ENCODE measurements at places on chromosomes 5 and 9. TPM values are rescaled to one million over a fixed set of nuclear protein-coding genes. Genes with fewer than 3 reads are reported as not detected.

The SPINK1 gene
- not detected for total RNA-seq

DNA sequence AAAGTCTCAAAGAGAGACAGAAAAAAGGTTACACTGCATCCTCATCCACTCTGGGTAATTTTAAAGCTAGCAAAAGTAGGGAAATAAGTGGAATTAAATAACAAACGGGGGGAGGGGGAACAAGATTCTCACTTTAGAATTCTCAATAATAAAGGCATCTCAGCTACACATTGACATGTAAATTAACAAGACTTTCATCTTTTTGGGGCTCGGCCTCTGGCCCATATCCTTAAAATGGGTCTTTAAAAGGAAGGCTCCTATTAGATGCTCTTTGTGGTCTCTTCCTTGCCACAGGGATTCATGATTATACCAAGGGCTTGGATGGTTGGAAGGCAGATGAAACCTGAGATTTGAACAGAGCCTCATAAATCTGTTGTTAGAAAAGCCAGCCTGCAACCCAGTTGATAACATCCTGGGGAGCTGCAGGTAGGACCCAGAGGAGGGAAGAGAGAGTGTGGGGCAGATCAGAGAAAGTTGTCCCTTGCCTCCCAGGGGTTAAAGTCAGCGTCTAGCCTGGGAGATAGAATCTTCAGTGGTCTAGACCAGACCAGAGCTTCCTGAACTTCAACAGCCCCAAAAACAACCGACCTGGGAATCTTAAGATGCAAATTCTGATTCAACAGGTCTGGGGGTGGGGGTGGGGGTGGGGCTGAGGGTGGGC, 135.9 kb downstream of the GCNT1 start:
- H3K4me1 ChIP-seq: peaks cover 5% of the 10 kb centered on the region
- H3K27me3 ChIP-seq: no peaks in the 10 kb centered on the region
- H3K27ac ChIP-seq: no peak overlapping the region

DNA sequence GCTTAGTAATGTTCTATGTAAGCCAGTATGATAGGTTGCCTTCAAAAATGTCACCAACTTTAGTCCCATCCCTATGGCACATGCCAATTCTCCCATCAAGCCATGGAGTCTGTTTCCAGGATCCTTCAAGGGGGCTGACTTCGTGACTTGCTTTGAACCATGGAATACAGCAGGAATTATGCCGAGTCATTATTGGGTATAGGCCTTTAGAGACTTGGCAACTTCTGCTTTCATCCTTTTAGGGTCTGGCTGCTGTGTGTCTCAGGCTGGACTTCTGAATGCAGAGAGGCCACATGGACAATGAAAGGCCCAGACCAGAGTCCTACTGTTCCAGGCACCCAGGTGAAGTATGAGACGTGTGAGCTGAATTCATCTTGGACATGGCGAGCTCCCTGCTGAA, 109.8 kb downstream of the DENND1A start:
- DNase-seq: no peak
- H3K36me3 ChIP-seq: no peaks in the 10 kb centered on the region
- no peak overlapping the region for H3K27ac ChIP-seq
- H3K4me1 ChIP-seq: no peaks in the 10 kb centered on the region

DNA sequence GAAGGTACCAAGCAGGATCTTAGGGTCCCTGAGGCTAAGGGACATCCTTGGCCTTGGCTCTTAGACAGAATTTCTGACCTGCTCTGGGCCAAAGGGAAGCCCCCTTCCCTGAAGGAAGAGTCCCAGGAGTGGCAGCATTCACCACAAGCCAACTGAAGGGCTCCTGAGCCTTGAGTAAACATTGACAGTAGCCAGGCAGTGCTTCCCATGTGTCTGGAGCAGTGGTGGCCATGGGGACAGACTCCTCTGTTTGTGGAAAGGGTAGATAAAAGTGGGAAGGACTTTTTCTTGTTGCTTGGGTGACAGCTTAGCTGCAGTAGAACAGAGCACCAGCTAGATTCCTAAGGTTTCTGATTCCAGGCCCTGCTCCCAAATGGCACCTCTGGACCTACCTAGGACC, 61.4 kb upstream of the VLDLR start:
- DNase-seq: no peak
- H3K4me1 ChIP-seq: peaks cover 13% of the 10 kb centered on the region
- H3K27ac ChIP-seq: peak overlapping the region; percentile 59

- no peaks in the 10 kb centered on the region for H3K4me1 ChIP-seq
- no peak overlapping the region for H3K27ac ChIP-seq
- DNase-seq: no peak
- H3K36me3 ChIP-seq: no peaks in the 10 kb centered on the region
- H3K4me3 ChIP-seq: no peak overlapping the region
- no peaks in the 10 kb centered on the region for H3K27me3 ChIP-seq
Measured at GRCh38 chr5:35963381-35963843, 25.0 kb upstream of the CAPSL start.

DNA sequence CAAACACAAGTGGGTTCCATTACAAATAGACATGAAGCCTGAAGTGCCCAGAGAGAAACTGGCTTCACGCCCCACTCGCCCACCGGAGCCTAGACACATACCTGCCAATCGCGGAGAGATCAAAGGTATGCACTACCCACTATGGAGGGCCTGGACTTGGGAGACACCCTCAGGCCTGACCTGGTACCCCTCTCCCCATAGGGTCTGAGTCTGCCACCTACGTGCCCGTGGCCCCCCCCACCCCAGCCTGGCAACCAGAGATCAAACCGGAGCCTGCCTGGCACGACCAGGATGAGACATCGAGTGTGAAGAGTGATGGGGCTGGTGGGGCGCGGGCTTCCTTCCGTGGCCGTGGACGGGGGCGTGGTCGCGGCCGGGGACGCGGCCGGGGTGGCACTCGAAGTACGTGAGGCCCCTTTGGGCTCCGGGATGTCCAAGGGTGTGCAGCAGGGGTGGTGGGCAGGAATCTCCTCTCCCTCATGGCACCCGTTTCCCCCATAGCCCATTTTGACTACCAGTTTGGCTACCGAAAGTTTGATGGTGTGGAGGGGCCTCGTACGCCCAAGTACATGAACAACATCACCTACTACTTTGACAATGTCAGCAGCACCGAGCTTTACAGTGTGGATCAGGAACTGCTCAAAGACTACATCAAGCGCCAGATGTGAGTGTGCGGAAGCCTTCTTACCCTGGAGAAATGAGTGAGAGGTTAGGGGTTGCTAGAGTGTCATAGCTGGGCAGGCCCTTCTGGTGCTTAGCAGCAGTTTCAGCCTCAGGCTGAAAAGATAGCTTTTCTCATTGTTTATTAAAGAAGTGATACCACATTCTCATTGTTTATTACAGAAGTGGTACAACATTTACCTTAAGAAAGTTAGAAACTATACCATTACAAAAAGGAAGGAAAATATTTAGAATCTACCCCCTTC, 38.7 kb downstream of the LARP1 start:
- no peak overlapping the region for H3K4me3 ChIP-seq
- no peaks in the 10 kb centered on the region for H3K36me3 ChIP-seq
- H3K4me1 ChIP-seq: no peaks in the 10 kb centered on the region
- no peaks in the 10 kb centered on the region for H3K27me3 ChIP-seq
- no peak overlapping the region for H3K27ac ChIP-seq
- no peak for DNase-seq

- no peak overlapping the region for H3K4me3 ChIP-seq
- DNase-seq: no peak
- no peaks in the 10 kb centered on the region for H3K4me1 ChIP-seq
- no peaks in the 10 kb centered on the region for H3K27me3 ChIP-seq
Measured at GRCh38 chr5:137181667-137182066, 317.5 kb downstream of the SPOCK1 start.

DNA sequence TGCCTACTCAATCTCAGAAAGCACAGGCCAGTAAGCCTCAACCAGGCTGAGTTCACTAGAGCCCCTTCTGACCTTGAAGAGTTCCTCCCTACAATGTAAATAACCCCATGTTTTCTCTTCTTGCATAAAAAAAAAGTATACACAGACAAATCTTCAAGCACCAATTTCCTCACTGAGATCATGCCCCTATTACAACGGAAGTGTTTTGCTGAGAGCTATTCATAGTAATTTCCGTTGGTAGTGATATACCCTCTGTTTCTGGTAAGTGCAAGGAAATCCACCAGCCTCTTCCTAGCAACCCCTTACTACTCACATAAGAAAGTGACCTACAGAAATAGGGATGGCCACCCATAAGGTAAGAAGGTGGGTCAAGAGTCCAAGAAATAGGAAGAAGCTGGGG, 76.4 kb upstream of the TARS1 start:
- peaks cover 8% of the 10 kb centered on the region for H3K4me1 ChIP-seq
- no peaks in the 10 kb centered on the region for H3K27me3 ChIP-seq
- no peak overlapping the region for H3K4me3 ChIP-seq
- no peak for DNase-seq
- no peak overlapping the region for H3K27ac ChIP-seq
- H3K36me3 ChIP-seq: no peaks in the 10 kb centered on the region

GRCh38 chr5:137051161-137051560, 448.0 kb downstream of the SPOCK1 start:
- DNase-seq: no peak
- H3K27ac ChIP-seq: no peak overlapping the region
- H3K4me1 ChIP-seq: no peaks in the 10 kb centered on the region
- no peaks in the 10 kb centered on the region for H3K36me3 ChIP-seq

The BHMT2 gene
- 4.2 TPM for total RNA-seq

- DNase-seq: no peak
- H3K4me1 ChIP-seq: peaks cover 22% of the 10 kb centered on the region
- H3K27ac ChIP-seq: no peak overlapping the region
- H3K27me3 ChIP-seq: no peaks in the 10 kb centered on the region
Measured at GRCh38 chr5:172175263-172175719, 12.7 kb downstream of the STK10 start.

DNA sequence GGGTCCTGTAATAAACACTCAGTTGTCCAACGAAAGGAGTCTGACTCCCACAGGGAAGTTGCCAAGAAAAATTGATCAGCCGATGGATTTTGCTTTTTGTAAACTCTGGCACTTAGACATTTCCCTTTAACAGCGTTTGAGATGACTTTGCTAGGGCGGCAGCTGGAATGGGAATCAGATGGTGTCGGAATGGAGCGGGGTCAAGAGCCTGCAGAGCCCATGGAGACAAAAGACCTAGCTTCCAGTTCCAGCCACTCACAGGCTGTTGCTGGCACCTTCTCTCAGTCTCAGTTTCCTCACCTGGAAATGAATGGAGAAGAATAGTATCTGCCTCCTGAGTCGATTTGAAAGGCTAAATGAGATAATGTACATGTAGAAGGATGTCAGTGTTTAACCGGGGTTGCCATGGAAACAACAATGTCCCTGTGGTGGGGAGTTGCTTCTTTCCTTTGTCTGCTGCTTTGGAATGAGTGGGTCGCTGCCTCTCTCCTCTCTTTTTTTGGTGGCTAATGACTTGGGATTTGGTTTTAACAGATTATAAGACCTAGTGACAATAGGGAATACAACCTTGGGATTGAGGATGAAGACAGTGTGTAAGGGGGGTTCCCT, 137.4 kb downstream of the GAS1 start:
- DNase-seq: no peak
- no peaks in the 10 kb centered on the region for H3K27me3 ChIP-seq
- no peaks in the 10 kb centered on the region for H3K36me3 ChIP-seq

- no peaks in the 10 kb centered on the region for H3K27me3 ChIP-seq
- H3K4me3 ChIP-seq: no peak overlapping the region
- no peaks in the 10 kb centered on the region for H3K4me1 ChIP-seq
- H3K27ac ChIP-seq: no peak overlapping the region
- DNase-seq: no peak
Measured at GRCh38 chr5:57720656-57721055, 238.0 kb upstream of the ACTBL2 start.

DNA sequence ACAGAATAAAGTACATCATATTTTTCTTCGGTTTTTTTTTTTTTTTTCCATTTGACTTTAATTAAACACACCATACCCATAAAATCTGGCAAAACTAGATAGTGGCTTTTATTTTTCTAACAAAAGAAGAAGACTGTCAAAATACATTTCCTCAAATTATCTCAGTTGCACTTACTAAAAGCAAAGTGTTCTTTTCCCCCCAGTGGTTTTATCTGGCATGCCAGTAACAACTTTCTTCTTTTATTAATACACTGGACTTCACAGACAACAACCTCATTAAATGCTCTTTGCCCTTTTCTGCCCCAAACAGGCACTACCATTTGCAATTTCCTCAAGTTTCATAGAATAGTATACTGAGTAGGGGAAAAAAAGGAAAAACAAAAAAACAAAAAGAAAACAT, 1792.3 kb downstream of the EFNA5 start:
- H3K4me3 ChIP-seq: no peak overlapping the region
- no peaks in the 10 kb centered on the region for H3K4me1 ChIP-seq
- no peaks in the 10 kb centered on the region for H3K27me3 ChIP-seq
- no peaks in the 10 kb centered on the region for H3K36me3 ChIP-seq
- DNase-seq: no peak

The LCN15 gene
- not detected for total RNA-seq

GRCh38 chr5:170145462-170145861, 39.8 kb downstream of the FOXI1 start:
- peak; percentile 37 for DNase-seq
- H3K27ac ChIP-seq: no peak overlapping the region
- no peaks in the 10 kb centered on the region for H3K27me3 ChIP-seq
- no peaks in the 10 kb centered on the region for H3K36me3 ChIP-seq

GRCh38 chr9:108235609-108236008, 620.2 kb downstream of the ACTL7B start:
- no peaks in the 10 kb centered on the region for H3K27me3 ChIP-seq
- no peak overlapping the region for H3K4me3 ChIP-seq
- no peaks in the 10 kb centered on the region for H3K4me1 ChIP-seq

The SLC46A2 gene
- total RNA-seq: not detected

- H3K36me3 ChIP-seq: peaks cover 15% of the 10 kb centered on the region
- no peak overlapping the region for H3K4me3 ChIP-seq
- no peak for DNase-seq
- H3K4me1 ChIP-seq: no peaks in the 10 kb centered on the region
- no peak overlapping the region for H3K27ac ChIP-seq
- H3K27me3 ChIP-seq: no peaks in the 10 kb centered on the region
Measured at GRCh38 chr5:134963098-134963497, 4.6 kb upstream of the CATSPER3 start.

GRCh38 chr5:169753795-169754194, 116.7 kb downstream of the DOCK2 start:
- H3K4me1 ChIP-seq: no peaks in the 10 kb centered on the region
- no peak for DNase-seq
- H3K27me3 ChIP-seq: no peaks in the 10 kb centered on the region
- H3K27ac ChIP-seq: no peak overlapping the region
- no peaks in the 10 kb centered on the region for H3K36me3 ChIP-seq

DNA sequence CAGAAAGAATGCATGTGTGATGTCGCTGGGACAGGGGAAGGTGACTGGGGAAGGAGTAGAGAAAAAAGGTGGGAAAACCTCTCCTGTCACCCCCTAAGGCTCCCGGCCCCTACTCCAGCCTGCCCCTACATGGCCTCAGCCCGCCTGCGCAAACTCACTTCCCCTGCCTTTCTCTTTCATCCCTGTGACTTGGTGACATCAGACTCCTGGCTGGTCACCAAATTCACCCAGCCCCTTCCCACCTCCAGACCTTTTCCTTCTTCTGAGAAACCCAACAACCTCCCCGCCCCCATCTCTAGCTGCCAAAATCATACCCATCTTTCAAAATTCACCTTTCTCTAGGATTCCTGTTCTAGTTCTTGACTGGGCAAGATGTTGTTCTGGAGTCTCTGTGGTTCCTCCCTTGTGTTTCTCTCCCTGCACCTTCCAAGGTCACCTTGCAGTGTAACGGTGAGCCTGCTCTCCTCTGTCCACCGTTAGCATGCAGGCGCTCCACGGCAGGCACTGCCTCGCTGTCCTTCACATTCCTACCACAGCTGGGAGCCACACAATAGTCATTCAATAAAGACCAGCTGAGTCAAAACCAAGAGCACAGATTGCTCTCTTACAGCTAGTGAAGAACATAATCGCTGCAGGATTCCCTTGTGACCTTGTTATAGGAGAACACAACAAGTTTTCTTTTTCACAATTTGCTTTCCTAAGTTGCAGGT, 134.5 kb downstream of the FANCC start:
- no peak overlapping the region for H3K27ac ChIP-seq
- no peaks in the 10 kb centered on the region for H3K4me1 ChIP-seq
- H3K27me3 ChIP-seq: no peaks in the 10 kb centered on the region
- H3K36me3 ChIP-seq: no peaks in the 10 kb centered on the region

All from vagina (tissue), 2 donors.